ENCODE measurements at places on chromosomes 4 and X.
A peak's percentile ranks its signal among the peaks of the same experiment; 100 is the strongest.

- DNase-seq, result no peak
Measured at GRCh38 chr4:143693856-143694255, 6.6 kb downstream of the FREM3 start.

DNA sequence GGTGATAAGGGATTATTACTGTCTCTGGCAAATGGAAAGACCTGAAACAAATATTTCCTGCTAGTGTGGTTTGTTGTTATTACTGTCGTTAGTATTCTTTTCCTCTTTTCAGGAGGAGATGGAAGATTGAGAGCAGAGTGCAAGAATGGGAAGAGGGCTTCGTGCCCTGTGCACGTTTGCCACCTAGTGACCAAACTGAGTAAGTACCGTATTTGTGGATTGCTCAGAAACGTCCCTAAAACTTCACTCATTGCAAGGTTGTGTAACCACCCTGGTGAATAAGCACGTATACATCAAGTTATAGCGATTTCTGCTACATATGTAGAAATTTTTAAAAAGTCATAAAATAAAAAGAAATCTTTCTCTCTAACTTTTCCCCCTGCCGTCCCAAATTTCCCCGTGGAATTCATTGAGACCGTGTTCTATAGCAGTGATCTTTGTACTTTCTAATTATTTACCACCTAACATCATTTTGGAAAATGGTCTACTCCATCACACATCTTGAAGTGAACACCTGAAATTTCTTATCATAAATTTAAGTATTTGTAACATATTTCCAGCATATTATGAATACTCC, 24.3 kb downstream of the LINC00632 start:
- DNase-seq, result no peak

DNA sequence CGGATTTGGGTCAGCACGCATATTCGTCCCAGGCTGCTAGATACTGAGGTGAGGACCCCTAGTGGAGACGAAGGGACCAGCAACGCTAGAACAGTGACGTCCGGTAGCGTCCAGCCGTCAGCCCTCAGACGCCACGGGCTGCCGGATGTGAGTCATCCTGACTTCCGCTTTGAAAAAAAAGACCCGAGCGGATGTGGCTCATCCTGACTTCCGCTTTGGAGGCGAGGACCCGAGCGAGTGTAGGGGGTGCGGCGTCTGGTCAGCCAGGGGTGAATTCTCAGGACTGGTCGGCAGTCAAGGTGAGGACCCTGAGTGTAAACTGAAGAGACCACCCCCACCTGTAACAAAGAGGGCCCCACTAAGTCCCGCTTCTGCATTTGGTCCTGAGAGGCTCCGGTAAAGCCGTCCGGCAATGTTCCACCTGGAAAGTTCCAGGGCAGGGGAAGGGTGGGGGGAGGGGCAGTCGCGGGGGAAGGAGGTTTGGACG, at the start of gene MAGEB2:
Gene MAGEB2 (plus strand): TSS at position 207 of the 487 bp plus-strand sequence. CDS start 3,018 bp downstream, outside the sequence.
- no peak for DNase-seq

DNA sequence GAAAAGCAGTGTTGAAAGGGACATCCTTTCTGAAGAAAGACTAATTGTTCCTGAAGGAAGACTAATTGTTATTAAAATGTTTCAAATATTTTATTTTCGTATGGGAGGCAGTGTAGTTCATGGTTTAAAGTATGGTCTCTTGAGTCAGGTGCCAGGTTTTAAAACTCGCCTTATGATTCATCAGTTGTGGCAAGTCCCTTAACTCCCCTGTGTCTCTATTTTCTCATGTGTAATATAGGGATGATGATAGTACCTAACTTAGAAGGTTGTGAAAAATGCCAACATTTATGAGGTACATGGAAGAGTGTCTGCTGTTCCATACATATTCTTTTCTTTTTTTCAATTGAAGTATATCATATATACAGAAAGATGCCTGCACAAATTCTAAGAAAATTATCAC, 414.2 kb upstream of the DIPK2B start:
- no peak for DNase-seq

DNA sequence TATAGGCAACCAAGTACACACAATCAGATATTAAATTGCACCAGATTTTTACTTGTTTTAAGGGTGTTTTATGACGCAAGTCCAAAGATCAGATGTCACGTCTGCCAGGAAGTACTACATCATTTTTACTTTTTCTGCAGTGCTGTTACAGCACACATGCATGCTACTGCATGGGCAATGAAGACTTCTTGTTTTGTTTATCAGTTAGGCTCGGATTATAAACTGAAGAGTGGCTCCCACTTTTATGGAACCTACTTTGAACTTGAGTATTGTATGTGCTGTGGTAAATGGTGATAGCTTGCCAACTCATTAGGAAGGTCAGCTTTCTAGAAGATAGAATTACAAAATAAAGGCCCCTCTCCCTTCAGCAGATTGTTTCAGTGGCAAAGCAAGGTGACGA, 131.6 kb downstream of the CEP135 start:
- DNase-seq, result no peak

GRCh38 chr4:146335763-146336409, 121.5 kb downstream of the REELD1 start:
- DNase-seq, result no peak

DNA sequence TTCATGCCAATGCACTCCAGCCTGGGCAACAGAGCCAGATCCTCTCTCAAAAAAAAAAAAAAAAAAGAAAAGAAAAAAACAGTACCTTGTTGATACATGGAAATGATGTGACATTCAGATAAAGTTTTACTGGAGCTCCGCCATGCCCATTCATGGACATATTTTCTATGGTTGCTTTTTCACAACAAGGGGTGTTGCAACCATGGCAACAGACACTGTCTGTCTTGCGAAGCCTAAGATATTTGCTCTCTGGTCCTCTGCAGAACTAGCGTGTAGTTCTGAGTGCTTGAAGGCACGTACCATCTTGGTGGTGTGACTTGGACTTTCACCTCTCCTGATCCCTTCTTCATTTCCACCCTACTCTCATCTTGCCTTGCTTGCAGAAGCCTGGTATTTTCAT, 53.2 kb downstream of the TBL1X start:
- DNase-seq, result no peak

- DNase-seq, result no peak
Measured at GRCh38 chr4:5919044-5919443, 26.2 kb upstream of the CRMP1 start.

GRCh38 chr4:121338518-121338917, 42.3 kb downstream of the QRFPR start:
- no peak for DNase-seq

DNA sequence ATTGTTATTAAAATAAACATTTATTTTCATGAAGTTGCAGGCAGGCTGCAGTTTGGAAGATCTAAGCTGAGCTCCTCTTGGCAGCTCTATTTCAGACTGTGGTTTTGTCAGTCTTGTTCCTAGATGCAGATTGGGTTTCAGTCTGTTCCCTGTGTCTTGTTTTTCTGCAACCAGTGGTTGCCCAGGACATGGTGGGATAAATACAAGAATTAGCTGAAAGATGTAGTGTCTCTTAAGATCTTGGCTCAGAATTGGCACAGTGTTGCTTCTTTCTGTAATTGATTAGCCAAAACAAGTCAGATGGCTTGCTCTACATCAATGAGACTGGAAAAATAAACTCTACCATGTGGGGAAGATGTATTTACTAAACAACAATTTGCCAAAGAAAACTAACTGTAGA, 283.0 kb upstream of the BOD1L1 start:
- no peak for DNase-seq

DNA sequence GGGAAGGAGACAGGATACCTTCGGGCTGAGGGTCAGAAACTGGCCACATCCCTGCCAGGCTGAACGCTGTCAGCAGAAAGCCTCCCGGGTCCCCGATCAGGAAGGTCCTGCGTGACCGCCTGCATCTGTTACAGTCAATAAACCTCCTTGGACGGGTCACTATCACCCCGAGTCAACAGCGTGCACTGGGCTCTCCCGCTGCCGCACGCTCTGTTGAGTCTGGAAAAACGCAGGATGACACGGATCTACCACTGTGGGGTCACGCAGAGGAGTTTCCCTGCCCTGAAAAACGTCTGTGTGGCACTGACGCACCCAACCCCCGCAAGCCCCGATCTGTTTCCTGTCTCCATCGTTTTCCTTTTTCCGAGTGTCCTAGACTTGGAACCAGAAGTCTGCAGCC, 12.1 kb downstream of the PPP2R3B start:
- no peak for DNase-seq

GRCh38 chr4:186666252-186666651, 57.4 kb downstream of the FAT1 start:
- no peak for DNase-seq

DNA sequence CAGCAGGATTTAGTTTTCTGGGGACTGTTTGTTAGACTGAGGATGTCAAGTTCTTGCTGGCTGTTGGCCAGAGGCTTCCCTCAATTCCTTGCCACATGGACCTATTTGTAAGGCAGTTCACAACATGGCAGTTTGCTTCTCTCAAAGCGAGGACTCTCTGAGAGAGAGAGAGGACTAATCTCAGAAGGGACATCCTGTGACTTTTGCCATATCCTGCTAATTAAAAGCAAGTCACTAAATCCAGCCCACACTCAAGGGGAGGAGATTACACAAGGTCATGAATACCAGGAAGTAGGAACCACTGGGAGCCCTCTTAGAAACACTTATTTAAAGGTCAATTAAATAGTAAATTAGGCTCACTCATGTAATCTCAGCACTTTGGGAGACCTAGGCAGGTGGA, 38.2 kb downstream of the PPP1R2C start:
- DNase-seq, result no peak

- DNase-seq, result peak; percentile 49
Measured at GRCh38 chr4:76989391-76990061, 40.0 kb downstream of the SEPTIN11 start.

GRCh38 chr4:74173321-74173720, 15.4 kb downstream of the MTHFD2L start:
- DNase-seq, result no peak

DNA sequence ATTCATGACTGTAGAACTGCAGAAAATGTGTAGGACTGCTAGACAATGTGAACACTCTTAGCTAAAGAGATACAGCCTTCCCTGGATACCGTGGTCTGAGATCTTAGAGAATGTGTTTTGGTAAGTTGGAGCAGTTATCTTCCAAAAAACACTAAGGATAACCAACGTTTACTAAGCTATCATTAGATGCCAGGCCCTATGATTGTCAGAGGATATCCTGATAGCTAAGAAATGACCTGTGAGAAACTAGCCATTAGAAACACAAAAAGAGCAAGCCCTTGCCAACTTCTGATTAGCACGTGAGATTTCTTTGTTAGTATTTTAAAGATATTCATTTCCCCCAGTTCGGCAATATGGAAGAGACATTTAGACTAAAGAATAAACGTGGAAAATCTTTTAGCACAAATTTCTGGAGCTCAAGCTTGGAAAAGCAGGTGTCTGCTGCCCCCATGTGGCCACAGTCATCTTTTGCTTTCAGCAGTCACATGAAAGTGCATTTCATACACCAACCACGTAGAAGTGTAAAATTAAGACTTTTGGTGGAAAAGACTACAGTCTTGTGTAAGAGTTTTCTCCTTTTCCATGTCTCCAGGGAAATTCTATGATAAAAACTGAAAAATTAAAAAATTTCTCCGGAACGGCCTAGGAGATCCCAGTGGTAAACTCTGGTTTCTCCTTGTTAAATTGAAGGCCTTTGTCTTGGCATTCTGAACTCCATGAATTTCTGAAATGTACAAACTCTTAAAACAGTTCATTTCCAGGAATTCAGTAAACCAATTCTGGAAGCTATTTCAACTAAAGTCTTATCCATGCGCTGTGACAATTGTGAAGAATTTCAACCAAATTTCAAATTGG, 136.4 kb downstream of the ZNF674 start:
- DNase-seq, result peak; percentile 40

DNA sequence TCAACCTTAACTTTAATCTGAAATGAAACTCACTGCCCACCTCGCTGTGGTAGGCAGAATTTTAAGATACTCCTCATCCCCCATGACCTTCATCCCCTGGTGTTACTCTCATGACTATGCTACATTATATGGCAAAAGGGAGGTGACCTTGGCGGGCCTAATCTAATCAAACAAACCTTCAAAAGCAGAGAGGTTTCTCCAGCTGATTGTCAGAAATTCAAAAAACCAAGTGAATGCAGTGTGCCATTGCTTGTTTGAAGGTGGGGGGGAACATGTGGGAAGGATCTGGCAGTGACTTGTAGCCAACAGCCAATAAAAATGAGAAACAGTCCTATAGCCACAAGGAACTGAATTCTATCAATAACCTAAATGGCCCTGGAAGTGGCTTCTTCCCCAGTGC, 48.5 kb downstream of the KLHL8 start:
- no peak for DNase-seq

DNA sequence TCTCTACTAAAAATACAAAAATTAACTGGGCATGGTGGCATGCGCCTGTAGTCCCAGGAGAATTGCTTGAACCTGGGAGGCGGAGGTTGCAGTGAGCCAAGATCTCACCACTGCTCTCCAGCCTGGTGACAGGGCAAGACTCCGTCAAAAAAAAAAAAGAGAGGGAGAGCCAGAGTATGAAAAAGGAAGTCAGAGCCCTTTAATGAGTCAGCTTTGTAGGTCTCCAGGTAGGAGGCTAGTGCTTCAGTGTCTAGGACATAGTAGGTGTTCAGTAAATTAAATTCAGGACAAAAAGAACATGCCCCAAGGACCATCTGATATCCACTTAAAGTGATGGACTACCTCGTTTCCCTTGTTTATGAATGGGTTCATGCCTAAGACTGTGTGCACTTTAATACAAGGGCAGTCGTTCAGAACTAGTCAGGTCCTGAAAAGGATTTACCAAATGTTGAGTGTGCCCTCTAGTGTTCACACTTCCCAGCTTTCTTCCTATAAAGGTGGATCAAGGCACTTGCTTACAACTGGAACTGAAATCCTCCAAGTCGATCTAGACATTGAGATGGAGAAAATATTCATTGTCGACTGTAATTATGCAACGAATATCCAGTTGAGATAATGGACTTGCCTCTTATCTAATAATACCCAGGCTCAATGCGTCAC, 29.0 kb downstream of the F9 start:
- DNase-seq, result no peak

GRCh38 chr4:161273607-161274006, 890.2 kb downstream of the FSTL5 start:
- DNase-seq, result no peak

GRCh38 chr4:120228086-120228485, 161.4 kb upstream of the MAD2L1 start:
- DNase-seq, result no peak
